ENCODE measurements at places on chromosomes 5 and 9. TPM values are rescaled to one million over a fixed set of nuclear protein-coding genes. Genes with fewer than 3 reads are reported as not detected.

- no peak for DNase-seq
Observed at GRCh38 chr9:96564217-96564616, 55.4 kb downstream of the CDC14B start.

- DNase-seq: no peak
Observed at GRCh38 chr5:36660397-36661049, 54.1 kb downstream of the SLC1A3 start.

DNA sequence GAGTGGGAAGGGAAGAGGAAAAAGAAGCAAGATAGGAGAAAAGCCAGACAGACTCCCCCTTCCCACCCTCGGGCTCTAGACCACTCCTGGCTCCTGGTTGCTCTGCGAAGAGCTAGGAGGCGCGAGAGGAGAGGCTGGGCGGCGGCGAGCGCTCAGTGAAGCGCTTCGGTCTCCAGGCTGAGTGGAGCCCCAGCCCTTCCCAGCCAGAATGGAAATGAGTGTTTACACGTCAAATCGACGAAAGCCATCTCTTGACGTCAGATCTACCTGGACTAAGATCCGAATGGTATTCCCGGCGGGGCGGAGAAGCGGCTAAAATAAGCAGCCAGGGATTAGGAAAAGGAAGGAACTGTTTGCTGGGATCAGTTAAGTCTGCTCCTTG lies at the start of gene PCSK1:
TSS of gene PCSK1 (minus strand) at position 183 of the 382 bp plus-strand sequence. CDS start 206 bp downstream, outside the sequence.
- DNase-seq: no peak

- no peak for DNase-seq
Observed at GRCh38 chr5:77181173-77181572, 29.3 kb upstream of the PDE8B start.

GRCh38 chr5:76696251-76696650 lies 19.7 kb upstream of the F2R start:
- no peak for DNase-seq

DNA sequence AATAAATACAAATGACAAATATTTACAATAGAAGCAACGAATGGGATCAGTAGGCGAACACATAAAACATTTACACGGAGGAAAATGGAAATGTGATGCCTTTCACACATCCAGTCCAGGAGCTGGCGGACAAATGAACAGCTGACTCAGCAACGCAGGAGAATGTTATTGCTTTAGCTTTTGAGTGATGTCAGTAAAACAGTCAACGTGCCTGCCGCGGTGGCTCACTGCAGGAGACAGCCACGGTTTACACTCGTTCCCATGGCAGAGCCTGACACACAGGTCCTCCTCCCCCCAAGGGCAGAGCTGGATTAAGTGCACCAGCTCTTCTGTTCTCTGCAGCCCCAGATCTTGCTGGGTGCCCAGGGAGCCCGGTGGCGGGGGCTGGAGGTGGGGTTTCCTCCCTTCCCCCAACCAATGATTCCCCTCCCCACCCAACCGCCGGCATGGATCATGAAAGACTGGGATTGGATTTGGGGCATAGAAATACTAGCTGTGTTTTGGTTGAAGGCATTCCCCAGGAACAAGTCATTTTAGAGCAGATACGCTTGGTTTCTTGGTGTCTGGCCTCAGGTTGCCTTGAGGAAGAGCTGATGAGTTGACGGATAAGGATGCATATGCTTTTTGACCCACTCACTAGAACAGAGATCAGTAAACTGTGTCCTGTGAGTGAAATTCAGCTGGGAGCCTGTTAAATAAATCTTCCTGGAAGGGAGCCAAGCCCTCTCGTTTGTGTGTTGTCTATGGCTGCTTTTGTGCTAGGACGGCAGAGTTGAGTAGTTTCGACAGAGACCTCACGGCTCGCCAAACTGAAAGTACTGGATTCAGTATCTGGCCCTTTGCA lies 12.5 kb downstream of the STC2 start:
- peak; percentile 66 for DNase-seq

- DNase-seq: peak; percentile 8
Observed at GRCh38 chr5:148179234-148179824, 11.0 kb downstream of the SPINK14 start.

DNA sequence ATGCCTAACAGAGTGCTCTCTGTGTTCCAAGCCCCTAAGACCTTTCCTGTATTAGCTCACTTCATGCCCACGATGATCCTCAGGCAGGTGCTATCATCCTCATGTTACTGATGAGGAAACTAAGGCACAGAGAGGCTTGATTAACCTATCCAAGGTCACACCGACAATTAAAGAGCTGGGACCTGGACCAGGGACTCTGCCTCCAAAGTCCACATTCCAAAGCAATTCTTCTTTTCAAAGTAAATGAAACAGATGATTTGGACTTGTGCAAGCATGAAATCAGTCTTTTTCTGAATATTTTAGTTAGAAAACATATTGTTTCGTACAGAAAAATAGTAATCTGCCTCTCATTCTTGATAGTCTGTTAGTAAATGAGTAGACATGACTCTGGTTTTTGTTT lies 18.1 kb upstream of the RASEF start:
- no peak for DNase-seq

The MCTP1 gene
- 4.3 TPM for total RNA-seq

The PTGS1 gene
- 1.1 TPM for total RNA-seq
